ENCODE measurements at places on chromosomes 2 and 18.

- no peak for DNase-seq
These were observed 22.9 kb downstream of the DARS1 start for GRCh38 chr2:135962366-135963123.

DNA sequence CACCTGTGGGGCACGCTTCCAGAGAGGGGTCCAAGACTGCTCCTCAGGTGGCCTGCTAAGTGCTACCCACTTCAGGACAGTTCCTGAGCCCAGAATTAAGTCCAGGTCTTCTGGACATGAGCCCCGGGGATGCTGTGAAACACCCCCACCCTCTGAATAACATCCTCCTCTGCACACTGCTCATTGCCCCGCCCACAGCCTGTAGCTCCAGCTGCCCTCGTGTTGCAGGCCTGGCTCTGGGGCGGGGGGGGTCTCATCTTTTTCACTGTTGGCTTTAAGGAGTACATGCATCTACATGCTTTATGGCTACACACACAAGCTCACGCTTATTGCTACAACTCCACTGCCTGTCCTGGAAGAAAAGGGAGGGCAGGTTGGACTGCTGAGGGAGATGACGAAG is 92.8 kb downstream of the PTGR3 start:
- DNase-seq = no peak

DNA sequence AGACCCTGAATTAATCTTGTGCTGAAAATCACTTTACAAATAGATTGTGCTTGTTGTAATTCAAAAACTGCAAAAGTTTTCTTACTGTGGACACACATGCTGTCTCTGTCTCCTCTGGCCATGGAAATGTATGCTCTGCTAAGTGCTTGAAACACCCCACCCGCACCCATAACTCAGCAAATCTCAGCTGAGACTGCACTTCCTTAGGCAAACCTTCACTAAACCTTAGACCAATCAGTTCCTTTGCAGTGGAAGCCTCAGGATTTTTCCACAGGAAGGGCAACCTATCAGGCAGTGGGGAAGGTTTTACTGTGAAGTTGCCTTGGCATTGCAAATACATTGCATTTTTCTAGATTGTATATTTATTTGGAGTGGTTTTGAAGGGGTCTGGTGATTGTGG is 62.2 kb upstream of the PLA2R1 start:
- no peak for DNase-seq

DNA sequence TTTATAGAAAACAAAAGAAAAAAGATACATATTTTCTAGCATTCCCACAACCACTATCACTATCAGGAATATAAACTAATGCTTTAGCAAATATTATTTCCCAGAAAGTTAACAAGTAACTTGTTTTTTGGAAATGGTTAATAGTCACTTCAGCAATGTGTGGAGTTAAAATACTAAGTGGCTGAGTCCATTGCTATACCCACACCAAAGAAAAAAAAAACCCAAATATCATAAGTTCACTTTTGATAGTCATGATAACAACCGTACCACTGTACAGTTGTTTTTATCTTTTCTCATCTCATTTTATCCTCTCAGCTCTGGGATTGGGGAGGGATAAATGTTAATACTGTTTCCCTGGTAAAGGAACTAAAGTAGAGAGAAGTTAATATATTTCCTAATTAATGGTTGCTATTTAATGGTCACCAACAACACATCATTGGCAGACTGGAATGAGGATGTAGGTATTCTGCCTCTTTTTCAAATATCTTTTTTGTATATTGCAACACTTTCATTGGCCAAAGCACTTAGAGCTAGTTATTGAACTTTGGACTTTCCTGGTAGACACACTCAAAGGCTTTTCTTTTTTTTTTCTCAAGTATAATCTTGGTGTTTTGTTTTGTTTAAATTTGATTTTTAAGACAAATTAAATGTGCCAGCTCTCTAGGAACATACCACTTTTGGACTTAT is 18.4 kb upstream of the KANSL1L start:
- no peak for DNase-seq

GRCh38 chr18:2948038-2948437 is 64.9 kb downstream of the LPIN2 start:
- DNase-seq = no peak

GRCh38 chr2:172011812-172012575 is 12.2 kb downstream of the METAP1D start:
- no peak for DNase-seq

Measured in stimulated activated CD4-positive, alpha-beta T cell treated with anti-CD3 and anti-CD28 coated beads, TNF-alpha, amount 100 ng/mL, for 1 hour (primary cell).